ENCODE measurements at places on chromosomes 3 and 15.

- DNase-seq: no peak
These were observed 25.1 kb downstream of the XYLB start for GRCh38 chr3:38371541-38372213.

- DNase-seq: no peak
These were observed 52.6 kb upstream of the DUT start for GRCh38 chr15:48278666-48279065.

GRCh38 chr3:150798122-150798618, 35.2 kb upstream of the SIAH2 start:
- no peak for DNase-seq

GRCh38 chr3:31227131-31227562, 305.6 kb upstream of the STT3B start:
- no peak for DNase-seq

GRCh38 chr3:58497097-58497496, 5.2 kb downstream of the KCTD6 start:
- no peak for DNase-seq

DNA sequence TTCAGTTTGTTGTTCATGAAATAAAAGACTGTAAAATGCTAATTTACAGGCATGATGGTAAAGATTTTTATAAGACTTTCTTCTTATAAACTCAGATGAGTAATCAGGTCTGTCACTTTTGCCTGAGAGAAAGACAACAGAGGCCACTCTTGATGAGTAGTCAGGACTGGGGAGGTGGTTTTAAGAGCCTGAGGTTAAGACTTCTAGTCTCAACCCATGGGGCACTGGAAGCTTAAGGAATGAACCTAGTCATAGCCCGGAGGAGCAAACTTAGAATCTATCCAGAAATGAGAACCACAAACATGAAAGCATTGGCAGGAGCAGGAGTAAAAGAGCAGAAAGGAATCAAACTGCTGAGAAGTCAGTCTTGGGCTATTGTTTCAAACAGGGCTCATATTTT, 846.3 kb upstream of the ARPP21 start:
- no peak for DNase-seq

DNA sequence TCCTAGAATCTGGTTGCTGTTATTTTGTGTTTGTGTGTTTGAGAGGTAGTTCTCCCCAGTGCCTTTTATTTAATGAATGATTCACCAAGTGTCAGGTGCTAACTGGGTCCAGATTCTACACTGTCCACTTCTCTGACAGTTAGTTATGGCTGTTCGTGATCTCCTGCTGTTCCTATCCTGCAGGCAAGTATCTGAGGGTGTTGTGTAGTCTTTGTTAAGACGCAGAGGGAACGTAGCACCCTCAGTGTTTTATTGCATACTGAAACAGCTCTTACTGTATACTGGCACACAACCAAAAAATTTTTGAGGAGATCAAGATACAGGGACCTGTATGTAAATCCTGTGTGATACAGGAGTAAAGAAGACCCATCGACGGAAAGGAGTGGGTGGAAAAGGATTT, 1271.3 kb downstream of the ROBO1 start:
- no peak for DNase-seq

- DNase-seq: no peak
These were observed 10.4 kb downstream of the CLDN11 start for GRCh38 chr3:170429050-170429449.

DNA sequence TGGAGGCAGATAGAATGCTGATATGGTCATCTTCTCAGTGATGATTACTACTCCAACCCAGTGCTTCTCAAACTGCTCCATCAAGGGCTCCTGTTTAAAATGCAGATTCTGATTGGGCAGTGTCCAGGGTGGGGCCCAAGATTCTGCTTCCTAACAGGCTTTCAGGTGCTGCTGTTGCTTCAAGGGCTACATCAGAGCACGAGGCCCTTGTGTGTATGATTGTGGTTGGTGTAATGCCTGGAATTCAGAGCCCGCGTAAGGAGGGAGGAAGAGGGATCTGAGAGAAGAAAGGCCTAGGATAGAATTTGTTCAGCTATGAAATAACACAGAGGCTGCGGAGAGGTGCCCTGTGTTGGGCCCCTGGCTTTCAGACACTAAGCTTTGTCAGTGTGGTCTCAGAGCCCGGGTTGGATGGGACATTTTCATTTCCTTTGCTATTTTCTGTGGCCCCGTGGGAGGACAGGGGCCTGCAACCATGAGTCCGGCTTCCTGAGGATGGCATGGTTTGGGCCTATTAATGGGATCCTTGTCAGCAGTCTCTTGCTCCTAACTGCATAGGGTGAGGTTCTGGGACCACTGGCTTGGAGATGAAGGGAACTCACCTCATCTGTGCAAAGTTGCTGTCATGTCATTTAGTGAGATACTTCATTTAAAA, 53.0 kb downstream of the ATP1B3 start:
- no peak for DNase-seq

DNA sequence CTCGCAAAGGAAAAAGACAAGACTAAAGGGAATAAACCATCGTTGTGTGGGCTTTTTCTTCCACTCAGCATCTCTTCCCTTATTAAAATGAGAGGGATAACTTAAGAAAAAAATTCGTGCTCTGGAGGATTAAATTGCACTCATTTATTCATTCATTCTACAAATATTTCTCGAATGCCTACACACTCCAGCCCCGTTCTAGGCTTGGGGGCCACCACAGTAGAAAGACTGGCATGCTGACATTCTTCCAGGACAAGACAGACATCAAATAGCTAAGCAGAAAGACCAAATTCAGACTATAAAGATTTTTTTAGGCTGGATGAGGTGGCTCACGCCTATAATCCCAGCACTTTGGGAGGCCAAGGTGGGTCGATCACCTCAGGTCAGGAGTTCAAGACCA, 65.3 kb upstream of the IL12A start:
- DNase-seq: no peak

GRCh38 chr15:73075160-73075859, 23.0 kb downstream of the NEO1 start:
- no peak for DNase-seq

- DNase-seq: no peak
These were observed 369.6 kb upstream of the RGMA start for GRCh38 chr15:93458597-93458996.

DNA sequence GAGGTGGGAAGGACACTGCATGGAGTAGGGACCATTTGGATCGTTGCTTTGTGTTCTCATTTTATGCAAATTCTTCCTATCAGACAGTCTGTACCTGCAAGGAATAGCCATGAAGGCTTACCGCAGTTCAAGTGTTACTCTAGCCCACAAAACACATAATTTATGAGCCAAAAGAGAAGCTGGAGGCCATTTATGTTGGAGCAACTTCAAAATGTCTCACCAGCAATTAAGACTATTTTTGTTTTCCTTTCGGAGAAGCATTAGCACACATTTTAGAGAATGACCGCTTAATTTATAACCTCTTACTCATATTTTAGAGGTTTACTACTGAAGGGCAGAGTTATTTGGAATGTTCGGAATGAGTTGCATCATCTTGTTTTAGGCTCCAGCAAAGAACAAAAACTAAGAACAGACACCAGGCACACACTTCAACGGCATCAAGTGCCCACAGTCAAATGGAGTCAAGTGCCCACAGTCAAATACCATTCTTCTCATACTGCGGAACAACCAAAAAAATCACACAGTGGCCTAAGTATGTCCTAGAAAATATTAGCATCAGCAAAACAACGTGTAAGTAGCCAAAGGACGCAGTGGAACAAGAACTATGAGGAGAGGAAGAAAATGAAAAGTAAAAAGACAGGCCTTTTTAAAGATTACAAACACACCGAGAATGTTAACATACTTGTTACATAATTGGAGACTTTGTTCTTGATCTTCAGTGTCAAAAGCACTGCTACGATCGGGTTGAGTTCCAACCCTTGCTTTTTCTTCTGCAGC, 17.5 kb upstream of the GOLGA8J start:
- no peak for DNase-seq

- DNase-seq: no peak
These were observed 195.9 kb downstream of the KLHL25 start for GRCh38 chr15:85598718-85599398.

DNA sequence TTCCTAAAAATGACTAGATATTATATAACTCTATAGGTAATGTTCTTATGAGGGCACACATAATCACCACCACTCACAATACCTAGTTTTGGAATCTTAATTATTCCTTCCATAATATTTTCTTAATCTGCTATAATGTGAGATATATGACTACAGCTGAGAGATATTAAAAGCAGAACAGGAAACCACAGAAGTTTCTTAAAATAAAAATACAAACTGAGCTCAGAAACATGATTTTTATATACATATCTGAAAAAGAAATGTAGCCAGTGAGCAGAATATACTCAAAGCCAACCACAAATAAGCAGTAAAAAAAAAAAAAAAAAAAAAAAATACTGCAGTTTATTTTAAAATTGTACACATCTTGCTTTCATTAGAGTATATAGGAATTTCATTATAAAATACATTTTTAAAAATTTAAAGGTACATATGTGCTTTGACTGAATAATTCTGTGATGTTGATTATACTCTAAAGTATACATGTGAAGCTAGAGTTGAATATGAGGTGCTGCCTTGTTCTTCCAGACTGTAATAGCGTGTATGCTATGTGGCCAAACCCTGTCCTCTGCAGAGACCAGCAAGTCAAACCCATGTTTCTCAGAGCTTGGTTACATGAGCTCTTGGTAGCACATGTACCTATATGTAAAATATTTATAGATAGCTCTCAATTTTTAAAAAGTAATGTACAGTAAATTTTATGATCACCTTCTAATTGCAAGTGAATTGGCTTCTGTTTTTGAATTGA, 175.0 kb downstream of the UBE2E2 start:
- no peak for DNase-seq

DNA sequence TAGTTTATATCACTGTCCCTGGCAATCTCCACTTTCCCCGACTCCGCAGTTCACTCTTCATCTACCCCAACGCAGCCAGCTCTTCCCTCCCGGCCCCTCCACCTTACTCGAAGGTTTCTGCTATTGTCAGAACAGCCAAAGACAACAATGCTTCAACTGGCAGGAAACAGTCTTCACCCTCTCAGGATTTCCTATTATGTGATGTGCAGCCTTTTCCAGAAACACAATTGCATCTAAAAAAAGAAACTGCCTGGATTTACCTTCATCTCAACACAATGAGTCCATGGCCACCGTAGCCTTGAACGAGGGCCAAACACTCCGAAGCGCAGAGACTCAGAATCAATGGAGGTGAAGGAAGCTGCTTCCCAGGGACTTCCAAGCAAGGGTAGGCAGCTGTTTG, 182.1 kb upstream of the TSC22D2 start:
- no peak for DNase-seq

- DNase-seq: no peak
These were observed 364.8 kb upstream of the PROK2 start for GRCh38 chr3:72149645-72150300.

DNA sequence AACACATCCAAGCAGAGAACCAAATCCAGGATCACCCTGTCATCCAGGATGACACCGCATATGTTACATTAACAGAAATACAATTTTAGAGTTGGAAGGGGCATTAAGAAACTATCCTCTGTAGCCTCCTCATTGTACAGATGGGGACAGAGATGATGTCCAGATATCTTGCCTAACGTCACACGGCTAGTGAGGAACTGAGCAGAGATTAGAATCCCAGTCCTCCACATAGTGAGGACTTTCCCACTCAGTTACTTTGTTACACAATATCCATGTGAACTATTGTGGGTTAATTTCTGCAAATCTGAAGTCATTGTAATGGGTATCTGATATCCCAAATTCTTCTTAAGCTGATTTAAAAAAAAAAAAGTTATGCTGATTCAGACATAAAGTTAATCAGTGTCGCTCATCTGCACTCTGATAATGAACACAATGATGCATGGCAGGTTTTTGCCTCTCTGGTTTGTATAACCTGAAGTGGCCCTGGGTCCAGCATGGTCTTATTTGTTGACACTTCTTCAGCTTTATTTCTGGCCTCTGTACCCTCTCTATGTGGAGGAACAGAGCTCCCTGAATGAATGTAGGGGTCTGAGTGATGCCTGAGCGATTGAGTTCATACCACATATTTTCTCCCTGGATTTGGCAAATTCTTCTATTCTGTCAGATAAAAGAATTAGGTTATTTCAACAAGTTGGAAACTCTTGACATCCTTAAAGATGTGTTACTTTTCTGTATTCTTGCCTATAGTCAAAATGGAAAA, 76.0 kb upstream of the LIMD1 start:
- no peak for DNase-seq

GRCh38 chr3:120137548-120137947, 43.3 kb upstream of the GSK3B start:
- no peak for DNase-seq

Measured in stimulated activated CD8-positive, alpha-beta memory T cell treated with anti-CD3 and anti-CD28 coated beads, Interleukin-7, amount 100 ng/mL, for 1 hour (primary cell).